Left ventricle myocardium superior (tissue), 1 donor: ENCODE measurements at places on chromosomes 12 and 14.

GRCh38 chr12:7190268-7191055 lies 976 bp downstream of the PEX5 start:
- peak; percentile 49 for DNase-seq

DNA sequence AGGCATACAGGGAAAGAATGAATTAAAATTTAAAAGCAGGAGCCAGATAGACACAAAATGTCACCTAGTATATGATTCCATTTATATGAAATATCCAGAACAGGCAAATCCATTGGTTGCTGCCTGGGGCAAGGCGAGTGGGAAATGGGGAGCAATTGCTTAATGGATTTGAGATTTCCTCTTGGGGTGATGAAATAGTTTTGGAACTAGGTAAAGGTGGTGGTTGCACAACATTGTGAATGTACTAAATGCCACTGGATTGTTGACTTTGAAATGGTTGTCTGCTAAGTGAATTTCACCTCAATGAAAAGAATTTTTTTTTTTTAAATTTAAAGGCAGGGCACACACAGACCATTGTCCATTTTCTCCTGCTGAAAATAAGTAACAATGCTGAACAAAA lies 61.9 kb downstream of the ABCC9 start:
- DNase-seq, result no peak

DNA sequence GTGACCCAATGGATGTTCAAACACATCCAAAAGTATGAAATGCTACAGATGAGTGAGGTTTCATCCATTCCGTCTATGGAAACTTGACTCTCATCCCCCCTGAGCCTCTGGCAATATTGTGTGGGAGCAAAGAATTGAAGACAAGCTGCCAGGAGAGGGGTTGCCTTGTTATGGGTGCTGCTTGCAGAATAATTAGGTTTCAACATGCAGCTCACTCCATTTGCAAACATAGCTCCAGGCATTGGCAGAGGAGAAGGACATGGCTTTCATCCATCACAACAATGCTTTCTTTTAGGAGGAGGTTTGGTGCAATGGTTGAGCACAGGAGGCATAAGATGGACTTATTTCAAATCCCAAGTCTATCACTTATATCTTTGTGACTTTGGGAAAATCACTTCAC lies 220.7 kb upstream of the SRRM4 start:
- no peak for DNase-seq

GRCh38 chr12:79635676-79636075 lies 55.1 kb downstream of the PAWR start:
- DNase-seq, result no peak
